Effector memory CD4-positive, alpha-beta T cell (primary cell): ENCODE measurements at places on chromosomes 2 and 18.

DNA sequence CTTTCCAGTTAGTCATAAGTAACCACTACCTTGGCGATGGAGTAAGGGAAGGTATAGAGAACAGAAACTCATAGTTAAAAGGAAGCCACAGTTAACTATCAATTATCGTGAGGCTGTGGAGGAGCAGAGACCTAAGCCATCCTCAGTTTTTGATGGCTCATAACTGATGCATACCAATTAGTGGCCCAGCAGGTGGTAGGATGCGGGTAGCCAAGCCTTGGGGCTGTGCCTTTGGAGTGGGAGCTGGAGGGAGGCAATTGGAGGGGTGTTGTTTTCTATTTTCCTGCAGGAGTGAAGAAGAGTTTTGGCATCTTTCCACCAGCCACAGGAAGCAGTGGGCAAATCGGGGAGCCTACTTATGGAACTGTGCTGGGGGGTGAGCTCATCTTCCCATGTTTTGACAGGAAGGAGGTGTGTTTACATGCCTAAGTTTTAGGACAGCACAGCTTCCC lies 194.8 kb downstream of the TPGS2 start:
- H3K27me3 ChIP-seq: no peaks in the 10 kb centered on the region
- H3K4me3 ChIP-seq: no peak overlapping the region
- H3K27ac ChIP-seq: no peak overlapping the region
- DNase-seq: no peak
- H3K4me1 ChIP-seq: no peaks in the 10 kb centered on the region

GRCh38 chr2:166140475-166140874 lies 12.7 kb upstream of the SCN1A start:
- no peaks in the 10 kb centered on the region for H3K27me3 ChIP-seq
- no peak for DNase-seq
- H3K27ac ChIP-seq: no peak overlapping the region

- no peaks in the 10 kb centered on the region for H3K27me3 ChIP-seq
- no peaks in the 10 kb centered on the region for H3K36me3 ChIP-seq
- H3K4me3 ChIP-seq: no peak overlapping the region
- DNase-seq: no peak
- H3K4me1 ChIP-seq: no peaks in the 10 kb centered on the region
Observed at GRCh38 chr2:209680596-209680995, 91.0 kb upstream of the UNC80 start.

DNA sequence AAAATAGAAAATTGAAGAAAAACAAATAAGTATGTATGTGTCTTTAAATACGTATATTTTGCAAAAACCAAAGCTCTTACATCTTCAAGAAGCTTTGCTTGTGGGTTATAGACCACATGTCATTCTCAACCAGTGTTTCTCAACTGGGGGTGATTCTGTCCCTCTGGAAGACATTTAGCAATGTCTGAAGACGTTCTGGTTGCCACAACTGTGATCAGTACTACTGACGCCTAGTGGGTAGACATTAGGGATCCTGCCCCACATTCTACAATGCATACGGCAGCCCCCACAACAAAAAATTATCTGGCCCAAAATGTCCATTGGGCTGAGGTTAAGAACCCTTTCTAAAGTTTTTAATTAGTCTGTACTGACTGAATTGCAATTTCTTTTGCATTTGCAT lies 48.4 kb downstream of the UNC50 start:
- DNase-seq: peak; percentile 16
- H3K36me3 ChIP-seq: peaks cover 7% of the 10 kb centered on the region
- H3K27ac ChIP-seq: peak overlapping the region; percentile 55
- H3K4me3 ChIP-seq: peak overlapping the region; percentile 6
- peaks cover 48% of the 10 kb centered on the region for H3K4me1 ChIP-seq

DNA sequence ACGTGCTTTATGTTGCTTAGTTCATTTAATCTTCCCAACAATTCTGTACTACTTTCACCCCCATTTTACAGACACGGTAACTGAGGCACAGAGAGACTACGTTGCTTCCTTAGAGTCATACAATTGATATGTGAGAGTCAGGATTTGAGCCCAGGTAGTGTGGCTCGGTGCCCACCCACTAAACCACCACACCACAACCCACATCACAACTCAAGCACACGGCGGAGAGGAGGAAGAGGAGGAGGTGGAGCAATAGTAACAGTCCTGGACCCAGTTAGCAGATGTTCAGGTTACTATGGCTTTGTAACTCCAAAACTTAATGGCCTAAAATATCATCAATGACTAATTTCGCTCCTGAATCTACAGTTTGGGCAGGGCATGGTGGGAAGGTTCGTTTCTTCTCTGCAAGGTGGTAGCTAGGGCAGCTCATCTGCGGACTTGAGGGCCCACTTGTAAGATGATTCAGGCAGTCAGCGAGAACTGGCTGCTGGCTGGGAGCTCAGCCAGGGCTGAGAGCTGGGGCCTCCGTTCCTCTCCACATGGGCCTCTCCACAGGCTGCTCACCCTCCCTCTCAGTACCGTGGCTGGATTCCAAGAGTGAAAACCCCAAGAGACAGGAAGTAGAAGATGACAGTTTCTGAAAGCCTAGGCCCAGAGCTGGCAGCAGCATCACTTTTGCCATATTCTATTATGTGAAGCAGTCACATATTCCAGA lies 167.1 kb downstream of the ZFP36L2 start:
- H3K27me3 ChIP-seq: no peaks in the 10 kb centered on the region
- peak; percentile 6 for DNase-seq
- H3K4me3 ChIP-seq: no peak overlapping the region
